ENCODE measurements at places on chromosomes 4 and X.

DNA sequence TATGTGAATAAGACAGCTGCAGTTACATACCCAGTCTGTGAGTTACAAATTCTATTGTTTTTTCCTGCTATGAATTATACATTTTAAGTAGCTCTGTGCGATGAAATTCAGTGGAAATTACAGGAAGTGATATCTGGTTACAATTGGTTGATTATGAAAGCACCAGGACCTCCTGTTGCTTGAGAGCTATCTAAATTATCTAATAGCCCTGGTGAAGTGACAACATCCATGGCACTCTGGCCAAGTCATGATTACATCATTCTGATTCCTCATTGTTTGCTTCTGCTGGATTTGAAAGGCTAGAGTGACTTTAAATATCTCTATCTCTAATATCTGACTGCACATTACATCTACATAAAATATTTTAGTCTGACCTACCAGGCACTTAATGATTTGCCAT, 515.0 kb downstream of the CFAP47 start:
- no peak for DNase-seq

GRCh38 chr4:187016101-187016500, 292.4 kb upstream of the FAT1 start:
- no peak for DNase-seq

- no peak for DNase-seq
These were observed 34.1 kb downstream of the DLG3 start for GRCh38 chrX:70478526-70479245.

DNA sequence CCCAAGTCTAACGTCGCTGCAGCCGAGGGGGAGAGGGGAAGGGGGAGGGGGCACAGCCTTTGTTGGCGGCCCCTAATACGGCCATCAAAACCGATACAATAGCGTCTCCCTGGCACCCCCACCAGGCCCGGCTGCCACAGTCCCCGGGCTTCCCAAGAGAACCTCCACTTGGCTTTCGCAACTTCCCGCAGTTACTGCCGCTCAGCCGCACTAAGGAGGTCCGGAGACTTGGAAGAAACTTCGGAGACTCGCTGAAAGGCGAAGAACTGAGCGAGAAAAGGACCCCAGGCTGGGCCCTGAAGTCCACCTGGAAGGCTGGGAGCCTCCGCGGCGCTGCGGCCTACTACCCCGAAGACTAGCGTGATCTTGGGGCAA, 2.8 kb downstream of the NKX6-1 start:
- no peak for DNase-seq

- DNase-seq: no peak
These were observed 30.9 kb upstream of the CCDC110 start for GRCh38 chr4:185502386-185502785.

DNA sequence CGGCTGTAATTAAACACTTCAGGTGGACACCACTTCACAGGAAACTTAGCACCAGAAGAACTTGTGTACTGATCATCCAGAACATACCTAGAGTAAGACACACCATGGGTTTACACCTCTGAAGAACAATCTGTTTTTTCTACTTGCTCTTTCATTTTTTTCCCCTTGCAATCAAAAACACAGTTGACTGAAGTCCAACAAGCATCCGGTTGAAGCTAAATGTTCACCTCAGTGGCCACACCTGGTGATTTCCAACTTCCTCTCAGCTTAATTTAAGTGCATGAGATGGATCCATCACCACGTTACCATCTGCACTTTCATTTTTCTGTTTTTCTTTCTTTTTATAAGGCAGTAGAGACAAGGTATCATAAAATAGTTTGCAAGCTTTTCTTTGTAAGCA, 4.9 kb upstream of the TXK start:
- DNase-seq: no peak

GRCh38 chr4:101806914-101807313, 16.4 kb downstream of the BANK1 start:
- no peak for DNase-seq

DNA sequence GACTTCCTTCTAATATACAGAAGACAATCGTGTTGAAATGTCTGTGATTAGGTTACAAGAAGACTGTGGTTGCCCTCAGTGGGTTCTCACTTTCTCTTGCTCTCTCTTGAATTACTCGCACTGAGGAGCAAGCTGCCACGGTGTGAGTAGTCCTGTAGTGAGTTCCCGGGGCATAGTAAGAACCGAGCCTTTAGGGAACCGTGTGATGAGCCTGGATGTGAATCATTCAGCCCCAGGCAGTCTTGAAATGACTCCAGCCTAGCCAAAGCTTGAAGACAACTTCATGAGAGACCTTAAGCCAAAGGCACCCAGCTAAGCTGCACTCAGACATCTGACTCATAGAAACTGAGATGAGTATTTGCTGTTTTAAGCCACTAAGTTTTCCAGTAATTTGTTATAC, 292.7 kb downstream of the SPOCK3 start:
- DNase-seq: no peak

- DNase-seq: no peak
These were observed 74.3 kb upstream of the TEX13D start for GRCh38 chrX:124257924-124258702.

DNA sequence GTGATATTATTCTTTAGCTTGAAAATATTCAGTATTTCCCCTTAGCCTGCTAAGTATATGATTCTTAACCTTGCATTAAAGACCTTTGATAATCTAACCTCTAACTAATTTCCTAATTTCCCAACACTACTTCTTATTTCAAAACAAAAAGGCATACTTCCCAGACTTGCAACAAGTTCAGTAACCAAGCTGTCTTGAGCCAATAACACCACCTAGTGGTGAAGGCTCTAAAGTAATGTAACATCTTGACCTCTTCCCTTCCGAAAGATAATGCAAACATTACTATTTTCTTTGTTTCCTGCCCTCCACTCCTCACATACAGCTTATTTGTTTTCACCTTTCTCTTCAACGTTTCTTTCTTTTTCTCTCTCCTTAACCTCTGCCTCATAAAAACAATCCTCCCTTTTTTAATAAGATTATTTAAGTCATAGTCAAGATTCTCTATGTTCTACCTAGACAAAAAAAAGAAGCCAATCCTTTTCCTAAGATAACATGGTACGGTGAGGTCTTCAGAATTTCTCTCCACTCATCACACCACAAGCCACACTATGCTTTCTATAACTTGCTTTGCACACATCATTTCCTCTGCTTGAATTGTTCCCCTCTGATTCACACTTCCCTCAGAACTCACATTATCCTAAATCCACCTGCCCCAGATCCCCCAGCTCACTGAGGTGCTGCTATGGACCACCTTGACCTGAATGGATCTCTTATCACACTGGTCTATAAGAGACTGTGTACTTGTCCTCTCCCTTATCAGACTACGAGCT, 3.5 kb downstream of the FAT1 start:
- DNase-seq: no peak

GRCh38 chr4:162274354-162274753, 110.6 kb upstream of the FSTL5 start:
- no peak for DNase-seq

DNA sequence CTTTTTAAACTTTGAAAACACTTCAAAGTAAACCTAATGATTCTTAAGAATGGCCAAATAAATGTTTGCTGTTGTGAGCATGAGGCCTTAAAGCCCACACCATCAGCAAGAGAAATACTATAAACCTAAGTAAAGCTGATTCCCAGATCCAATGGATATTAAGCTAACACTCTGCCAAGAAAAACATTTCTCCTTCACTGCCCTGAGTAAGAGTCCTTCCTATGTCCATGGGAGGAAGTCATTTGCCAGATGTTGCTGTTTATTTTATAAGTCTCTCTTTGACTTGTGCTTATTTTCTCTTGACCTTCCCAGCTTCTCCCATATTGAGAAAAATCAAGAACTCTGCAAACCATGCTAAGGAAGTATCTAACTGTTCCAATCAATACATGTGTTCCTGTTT, 154.3 kb upstream of the EDNRA start:
- no peak for DNase-seq

- no peak for DNase-seq
These were observed 122.4 kb downstream of the SYNPO2 start for GRCh38 chr4:119010909-119011606.

DNA sequence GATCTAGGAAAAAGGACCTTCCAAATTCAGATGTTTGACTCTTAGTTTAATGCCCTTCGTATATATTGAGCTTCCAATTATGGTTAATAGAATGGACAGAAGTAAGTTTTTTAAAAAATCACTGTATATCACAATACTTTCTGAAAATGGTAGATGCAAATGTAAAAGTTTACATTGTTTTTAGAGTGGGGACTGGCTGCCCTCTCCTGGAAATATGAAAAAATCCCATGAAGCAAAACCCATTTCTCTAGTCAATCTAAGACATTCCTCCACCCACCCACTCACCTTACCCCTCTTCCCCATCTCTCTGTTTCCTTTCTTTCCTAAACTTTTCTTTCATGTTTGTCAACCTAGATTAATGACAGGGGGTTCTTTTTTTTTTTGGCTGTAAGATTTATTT, 134.5 kb downstream of the ARHGAP6 start:
- DNase-seq: no peak

- DNase-seq: no peak
These were observed 13.4 kb downstream of the TBC1D9 start for GRCh38 chr4:140742838-140743193.

- peak; percentile 16 for DNase-seq
These were observed at the start of gene APBB2 for GRCh38 chr4:41214136-41214824. Gene APBB2, minus strand, starts transcription at chr4:41214542. Its CDS starts 181,288 bp downstream, at chr4:41033254.

DNA sequence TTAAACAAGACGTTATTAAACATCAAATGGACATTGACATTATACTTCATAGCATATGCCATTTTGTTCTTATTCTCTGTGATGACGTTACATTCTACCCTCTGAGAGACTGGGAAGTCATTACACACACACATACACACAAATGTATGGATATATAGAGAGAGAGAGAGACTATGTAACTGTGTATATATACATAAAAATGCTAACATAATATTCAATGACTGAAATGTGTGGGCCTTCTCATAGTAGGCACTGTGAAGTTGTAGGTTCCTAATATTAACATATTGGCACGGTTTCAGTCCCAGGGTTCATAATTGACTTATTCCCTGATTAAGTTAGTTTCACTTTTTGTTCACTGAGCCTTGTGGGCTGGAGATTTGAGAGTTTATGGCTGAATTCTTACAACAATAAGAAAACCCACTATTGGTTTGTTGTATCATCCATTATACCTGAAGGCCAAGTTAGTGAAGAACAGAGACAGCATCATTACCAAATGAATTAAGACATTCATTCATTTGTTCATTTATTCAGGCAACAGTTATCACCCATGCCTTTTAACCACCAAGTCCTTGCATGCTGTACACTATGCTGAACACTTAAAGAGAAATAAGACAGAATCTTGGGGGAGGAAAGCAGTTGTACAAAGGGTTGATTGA, 68.5 kb downstream of the GAB1 start:
- DNase-seq: no peak

- DNase-seq: no peak
These were observed 920.1 kb upstream of the TENM3 start for GRCh38 chr4:181323061-181323460.

- no peak for DNase-seq
These were observed 12.7 kb downstream of the ZNF630 start for GRCh38 chrX:48058621-48059295.

- no peak for DNase-seq
These were observed 11.3 kb upstream of the DHX15 start for GRCh38 chr4:24595659-24596058.

GRCh38 chr4:149077181-149077580, 635.0 kb upstream of the NR3C2 start:
- no peak for DNase-seq

GRCh38 chr4:20658456-20658855, 41.8 kb upstream of the PACRGL start:
- no peak for DNase-seq

GRCh38 chr4:184166736-184167135, 50.9 kb downstream of the ENPP6 start:
- no peak for DNase-seq

DNA sequence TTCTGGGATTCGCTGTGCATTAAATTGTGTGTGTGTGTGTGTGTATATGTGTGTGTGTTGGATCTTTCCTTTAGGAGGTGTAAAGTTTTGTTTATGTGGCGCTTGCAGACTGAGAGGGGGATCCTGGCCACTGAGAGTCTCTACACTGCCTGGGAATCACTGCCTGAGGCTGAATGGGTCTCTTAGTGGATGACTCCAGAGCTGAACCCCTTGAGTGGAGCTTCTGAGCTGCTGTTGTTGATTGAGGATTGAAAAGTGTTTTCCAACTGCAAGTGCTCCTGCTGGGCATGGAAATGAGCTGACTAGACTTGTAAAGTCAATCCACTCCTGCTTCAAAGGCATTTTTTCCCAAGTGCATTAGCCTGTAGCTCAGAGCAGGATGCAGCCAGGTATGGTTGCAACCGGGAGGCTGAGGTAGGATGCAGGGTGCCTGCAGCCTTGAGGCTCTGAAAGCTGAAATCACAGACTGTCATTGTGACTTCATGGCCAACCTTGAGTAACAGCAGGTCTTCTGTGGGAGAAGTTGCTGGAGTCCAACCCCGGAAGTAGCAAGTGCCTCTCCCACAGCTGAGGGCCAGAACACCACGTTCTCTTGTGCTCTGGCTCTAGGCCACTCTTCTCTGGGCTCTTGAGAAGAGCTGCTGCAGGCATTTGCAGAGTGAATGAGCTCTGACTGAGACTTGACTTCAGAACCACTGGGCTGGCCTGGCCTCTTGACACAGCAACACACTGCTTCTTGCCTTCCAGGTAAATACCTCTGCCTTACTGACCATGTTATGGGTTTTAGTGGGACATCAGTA, at the start of gene TBX22:
Gene TBX22, plus strand, starts transcription at position 613 of the 800 bp plus-strand sequence. CDS start 7,517 bp downstream, outside the sequence.
- DNase-seq: no peak

DNA sequence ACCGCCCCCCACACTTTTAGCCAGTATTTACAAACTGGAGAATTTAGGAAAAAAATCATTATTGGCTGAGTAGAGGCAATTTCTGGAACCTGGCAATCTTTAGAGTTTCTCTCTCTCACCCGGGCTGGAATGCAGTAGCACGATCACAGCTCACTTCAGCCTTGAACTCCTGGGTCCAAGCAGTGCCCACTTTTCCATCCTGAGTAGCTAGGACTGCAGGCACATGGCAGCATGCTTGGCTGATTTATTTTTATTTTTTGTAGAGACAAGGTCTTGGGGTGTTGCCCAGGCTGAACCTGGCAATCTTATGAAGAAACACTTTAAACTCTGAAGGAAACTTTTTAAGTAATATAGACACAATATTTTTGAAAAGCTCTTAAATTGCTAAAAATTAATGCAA, 120.1 kb downstream of the AFF1 start:
- no peak for DNase-seq

- DNase-seq: no peak
These were observed 131.6 kb downstream of the CEP135 start for GRCh38 chr4:56080384-56080783.

GRCh38 chr4:84497504-84498202, 1.4 kb downstream of the NKX6-1 start:
- DNase-seq: no peak
